Hypothalamus (tissue), 51 donors: ENCODE measurements at places on chromosomes 16 and 17.

DNA sequence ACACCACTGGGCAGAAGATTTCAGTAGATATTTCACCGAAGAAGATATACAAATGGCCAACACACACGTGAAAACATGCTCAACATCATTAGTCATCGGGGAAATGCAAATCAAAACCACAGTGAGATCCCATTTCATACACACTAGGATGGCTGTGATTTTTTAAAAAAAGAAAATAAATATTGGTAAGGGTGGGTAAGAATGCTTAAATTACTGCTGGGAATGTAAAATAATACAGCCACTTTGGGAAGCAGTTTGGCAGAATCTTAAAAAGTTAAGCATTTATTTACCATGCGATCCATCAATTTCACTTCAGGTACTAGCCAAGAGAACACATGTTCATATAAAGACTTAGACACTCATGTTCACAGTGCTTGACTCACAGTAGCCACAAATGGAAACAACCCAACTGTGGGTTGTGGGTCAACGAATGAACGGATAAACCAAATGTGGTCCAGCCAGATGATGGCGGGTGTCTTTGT, 6.5 kb upstream of the C16orf74 start:
- no peak for DNase-seq

DNA sequence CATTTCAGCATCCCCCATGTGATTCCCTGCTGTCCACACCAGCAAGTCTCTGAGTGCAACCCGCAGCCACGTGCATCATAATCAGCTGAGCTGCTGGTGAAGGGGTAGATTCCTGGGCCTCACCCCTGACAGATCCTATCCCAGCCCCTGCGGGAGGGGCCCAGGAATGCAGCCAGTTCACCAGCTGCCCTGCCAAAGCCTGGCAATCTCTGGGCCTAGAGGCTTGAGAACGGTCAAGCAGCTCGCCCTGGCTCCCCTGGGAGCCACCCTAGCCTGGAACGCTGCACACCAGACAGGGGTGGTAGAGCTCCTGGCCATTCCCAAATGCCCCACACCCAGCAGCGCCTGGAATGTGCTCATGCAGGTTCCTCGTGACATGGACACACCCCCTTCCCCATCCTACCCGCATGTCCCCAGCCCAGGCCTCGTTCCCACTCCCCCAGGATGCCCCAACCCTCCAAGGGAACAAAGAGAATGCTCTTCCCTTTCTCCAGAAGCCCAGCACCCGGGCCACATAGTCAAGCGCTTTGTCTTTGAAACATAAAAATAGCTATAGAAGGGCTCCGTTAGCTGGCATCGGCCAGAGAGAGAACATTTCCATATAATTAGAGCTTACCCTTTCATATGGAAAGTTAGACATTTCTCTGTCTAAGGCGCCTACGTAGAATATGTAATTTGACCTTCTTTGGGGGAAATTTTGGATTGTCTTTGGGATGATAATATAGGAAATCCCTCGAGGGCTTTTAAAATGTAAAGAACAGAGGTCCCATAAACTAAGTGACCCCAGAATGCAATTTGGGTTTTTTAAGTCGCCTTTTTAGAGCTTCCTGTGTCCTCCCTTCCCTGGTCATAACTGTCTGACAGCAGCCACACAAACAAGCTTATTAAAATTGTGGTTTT, 3.4 kb downstream of the CEP295NL start:
- peak; percentile 55 for DNase-seq

GRCh38 chr17:64343833-64344637, 46.6 kb downstream of the PECAM1 start:
- no peak for DNase-seq

- DNase-seq = no peak
Measured at GRCh38 chr17:42883802-42884558, 16.6 kb upstream of the G6PC1 start.

DNA sequence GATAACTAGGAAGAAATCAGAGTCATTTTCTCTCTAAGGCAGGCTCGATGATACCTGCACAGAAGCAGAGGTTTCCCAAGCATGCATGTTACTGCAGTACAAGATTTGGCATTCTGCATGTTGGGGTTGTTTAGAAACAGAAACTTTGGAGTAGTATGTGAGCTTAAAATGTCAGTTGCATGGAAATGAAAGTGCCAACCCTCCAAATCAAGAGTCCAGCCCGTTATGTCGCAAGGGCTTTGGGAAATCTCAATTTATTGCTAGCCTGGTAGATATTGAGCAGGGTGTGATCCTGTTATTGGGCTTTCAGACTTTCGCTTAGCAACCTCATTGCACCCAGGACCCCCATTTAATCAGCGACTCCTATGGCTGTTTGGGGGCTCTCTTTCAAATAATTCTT, 490.8 kb downstream of the MAF start:
- no peak for DNase-seq

GRCh38 chr16:51121850-51122249, 29.2 kb downstream of the SALL1 start:
- no peak for DNase-seq

DNA sequence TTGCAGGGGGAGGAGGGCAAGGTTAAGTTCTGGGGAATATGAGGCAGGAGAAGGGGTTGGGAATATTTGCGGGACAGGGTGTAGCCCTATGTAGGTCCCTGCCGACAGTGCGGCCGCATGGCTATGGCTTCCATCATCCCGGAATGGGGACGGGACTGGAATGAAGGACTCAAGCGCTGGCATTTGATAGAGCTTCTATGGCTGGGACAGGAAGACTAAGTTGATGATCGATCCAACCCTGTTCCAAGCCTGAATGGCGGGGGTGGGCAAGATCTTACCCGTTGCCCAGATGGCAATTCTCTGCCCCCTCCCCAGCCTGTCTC, 47.1 kb downstream of the SRCIN1 start:
- DNase-seq = no peak

DNA sequence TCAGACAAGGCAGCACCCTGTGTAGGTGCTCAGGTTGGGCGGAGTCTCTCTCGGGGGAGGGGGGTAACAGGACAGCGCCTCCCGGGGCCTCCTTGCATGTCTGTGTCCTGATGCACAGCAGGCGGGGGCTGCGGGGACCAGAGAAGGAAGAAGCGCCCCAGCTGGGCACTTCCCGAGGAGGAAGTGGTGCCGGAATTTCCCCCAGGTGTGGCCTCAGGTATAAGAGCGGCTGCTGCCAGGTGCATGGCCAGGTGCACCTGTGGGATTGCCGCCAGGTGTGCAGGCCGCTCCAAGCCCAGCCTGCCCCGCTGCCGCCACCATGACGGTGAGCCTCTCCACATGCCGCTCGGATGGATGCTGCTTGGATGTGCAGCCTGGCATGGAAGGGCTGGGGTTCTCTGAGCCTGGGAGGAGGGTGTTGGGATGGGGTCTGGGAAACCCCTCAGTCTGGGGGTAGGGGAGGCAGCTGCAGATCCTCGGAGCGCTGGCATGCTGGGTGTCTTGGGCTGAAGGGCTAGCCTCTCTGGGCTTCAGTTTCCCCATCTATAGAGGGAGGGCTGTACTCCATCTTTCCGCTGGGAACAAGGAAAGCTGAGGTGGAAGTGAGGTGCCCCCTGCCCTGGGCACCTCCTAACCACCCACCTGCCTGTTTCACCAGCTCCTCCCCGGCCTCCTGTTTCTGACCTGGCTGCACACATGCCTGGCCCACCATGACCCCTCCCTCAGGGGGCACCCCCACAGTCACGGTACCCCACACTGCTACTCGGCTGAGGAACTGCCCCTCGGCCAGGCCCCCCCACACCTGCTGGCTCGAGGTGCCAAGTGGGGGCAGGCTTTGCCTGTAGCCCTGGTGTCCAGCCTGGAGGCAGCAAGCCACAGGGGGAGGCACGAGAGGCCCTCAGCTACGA, at the start of gene IL17C:
Gene IL17C (plus strand): TSS at position 250 of the 908 bp plus-strand sequence. CDS start 70 bp downstream, at position 320.
- DNase-seq = no peak

DNA sequence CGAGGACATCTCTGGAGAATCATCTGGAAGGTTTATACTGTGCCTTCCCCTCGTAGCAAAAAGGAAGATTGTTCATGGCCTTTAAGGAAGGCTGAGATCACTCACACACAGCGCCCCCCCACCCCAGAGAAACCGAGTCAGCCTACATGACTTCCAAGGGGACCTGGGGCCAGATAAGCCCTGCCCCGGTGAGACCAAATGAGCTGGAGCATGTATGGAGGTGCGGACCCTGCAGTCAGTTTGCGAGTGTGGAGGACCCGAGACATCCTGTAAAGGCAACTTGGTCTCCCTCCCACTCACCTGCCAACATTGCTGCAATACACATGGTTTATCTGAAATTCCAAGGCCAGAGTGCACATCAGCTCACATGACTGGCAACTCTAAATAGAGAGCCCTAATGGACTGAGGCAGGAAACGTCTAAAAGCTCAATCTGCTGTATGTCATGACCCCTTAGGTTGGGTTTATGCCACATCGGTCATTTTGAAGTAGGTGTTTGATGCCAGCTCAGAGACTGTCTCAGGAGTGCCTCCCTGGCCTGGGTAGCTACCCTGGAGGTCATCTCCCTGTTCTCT, 233.6 kb downstream of the CPPED1 start:
- DNase-seq = no peak

DNA sequence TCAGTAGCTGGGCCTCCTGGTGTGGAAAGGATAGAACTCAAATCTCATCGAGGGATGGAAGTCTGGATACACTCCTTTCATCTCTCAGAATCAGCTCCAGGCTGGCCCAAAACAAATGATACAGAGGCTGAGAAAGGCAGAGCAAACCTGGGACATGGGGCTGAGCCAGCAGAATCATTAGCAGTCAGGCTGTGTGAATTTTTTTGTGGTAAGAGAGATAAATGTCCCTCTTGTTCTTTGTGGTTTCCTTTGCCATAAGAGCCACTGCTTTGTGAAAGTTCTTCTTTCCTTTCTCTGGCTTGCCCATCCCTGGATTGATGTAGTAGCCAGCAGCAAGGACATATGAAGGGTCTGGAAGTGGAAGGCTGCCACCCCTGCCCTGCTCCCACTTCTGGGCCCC, 146.2 kb downstream of the CDH13 start:
- DNase-seq = no peak

DNA sequence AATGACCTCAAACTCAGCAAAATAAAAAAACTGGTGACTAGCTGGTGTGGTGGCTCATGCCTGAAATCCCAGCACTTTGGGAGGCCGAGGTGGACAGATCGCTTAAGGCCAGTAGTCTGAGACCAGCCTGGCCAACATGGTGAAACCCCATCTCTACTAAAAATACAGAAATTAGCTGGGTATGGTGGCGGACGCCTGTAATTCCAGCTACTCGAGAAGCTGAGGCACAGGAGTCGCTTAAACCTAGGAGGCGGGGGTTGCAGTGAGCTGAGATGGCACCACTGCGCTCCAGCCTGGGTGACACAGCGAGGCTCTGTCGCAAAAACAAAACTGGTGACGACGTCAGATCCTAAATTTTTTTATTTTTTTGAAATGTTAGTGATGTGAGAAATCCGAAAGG, 82.6 kb upstream of the TOB1 start:
- no peak for DNase-seq

GRCh38 chr16:30459456-30459855, 13.1 kb upstream of the ITGAL start:
- DNase-seq = no peak

GRCh38 chr17:26775219-26775822, 518.6 kb upstream of the WSB1 start:
- no peak for DNase-seq

GRCh38 chr16:24729951-24730815, 732 bp downstream of the TNRC6A start:
- DNase-seq = no peak

DNA sequence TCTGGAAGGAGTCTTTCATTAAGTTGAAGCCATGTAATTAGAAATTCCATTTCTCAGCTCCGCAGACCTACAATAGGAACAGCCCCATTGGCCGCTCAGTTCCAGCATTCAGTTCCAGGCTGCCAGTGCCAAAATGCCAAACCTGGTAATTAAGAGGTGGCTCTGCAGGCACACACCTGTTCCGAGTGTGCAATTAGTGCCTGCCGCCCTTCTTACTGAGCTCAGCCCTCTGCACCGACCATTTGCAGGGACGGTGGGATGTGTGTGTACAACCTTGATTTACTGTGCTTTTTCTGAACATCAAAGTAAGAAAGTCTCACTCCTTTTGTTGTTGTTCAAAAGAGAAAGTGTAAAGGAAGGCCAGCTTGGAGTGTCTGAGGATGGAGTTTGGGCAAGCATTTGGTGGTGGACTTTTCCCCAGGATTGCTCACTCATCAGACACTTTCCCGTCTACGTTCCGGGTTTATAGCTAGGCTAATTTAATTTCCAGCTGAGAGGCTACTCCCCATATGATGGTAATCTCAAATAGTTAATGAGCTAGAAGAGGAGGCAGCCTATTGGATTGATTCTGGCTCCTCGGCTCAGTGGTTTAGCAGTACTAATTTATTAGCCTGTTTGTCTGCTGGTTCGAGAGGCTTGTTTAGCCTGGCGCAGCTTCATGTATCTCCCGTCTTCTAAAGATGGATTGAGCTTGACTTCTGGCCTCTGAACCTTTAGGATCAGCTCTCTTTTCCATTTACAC, 20.0 kb downstream of the HS3ST3B1 start:
- DNase-seq = no peak

DNA sequence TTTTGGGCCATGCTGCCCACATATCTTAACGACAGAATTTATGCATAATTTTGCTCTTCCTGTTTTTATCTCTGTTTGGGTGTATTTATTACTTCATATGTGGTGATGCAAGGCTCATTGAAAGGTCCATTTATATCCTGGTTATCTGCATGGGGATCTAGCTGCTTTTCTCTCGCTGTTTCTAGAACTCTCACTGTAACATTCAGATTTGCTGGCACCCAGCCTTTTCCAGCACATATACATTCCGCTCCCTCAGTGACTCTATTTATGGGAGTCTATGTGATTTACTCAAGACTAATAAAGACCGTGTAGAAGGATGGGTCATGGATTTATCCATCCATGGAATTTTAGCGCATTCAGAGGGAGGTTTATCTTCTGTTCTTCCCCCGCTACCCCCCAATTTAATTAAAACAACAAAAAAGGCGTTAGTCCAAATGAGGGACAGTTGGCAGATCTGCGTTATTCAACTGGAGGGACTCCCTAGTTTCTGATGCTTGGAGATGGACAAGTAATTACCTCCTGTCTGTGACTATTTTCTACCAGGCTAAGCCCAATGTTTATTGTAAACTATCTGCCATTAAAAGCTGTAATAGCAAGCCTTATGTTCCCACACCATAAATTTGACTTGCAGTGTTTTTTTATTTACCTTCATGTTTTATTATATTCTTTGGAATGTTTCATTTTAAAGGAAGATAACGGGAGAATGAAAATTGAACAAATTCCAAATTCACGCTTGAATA, 19.8 kb upstream of the MARCHF10 start:
- no peak for DNase-seq

- DNase-seq = no peak
Measured at GRCh38 chr17:10463402-10463801, 6.0 kb downstream of the MYH4 start.

GRCh38 chr17:44623070-44623725, 33.1 kb upstream of the MEIOC start:
- DNase-seq = no peak
